ENCODE measurements at places on chromosomes 1 and 21.

- DNase-seq, result no peak
These were observed 4.7 kb upstream of the ITGB2 start for GRCh38 chr21:44925378-44925755.

GRCh38 chr1:95353194-95353593 is 119.2 kb downstream of the RWDD3 start:
- DNase-seq, result no peak

DNA sequence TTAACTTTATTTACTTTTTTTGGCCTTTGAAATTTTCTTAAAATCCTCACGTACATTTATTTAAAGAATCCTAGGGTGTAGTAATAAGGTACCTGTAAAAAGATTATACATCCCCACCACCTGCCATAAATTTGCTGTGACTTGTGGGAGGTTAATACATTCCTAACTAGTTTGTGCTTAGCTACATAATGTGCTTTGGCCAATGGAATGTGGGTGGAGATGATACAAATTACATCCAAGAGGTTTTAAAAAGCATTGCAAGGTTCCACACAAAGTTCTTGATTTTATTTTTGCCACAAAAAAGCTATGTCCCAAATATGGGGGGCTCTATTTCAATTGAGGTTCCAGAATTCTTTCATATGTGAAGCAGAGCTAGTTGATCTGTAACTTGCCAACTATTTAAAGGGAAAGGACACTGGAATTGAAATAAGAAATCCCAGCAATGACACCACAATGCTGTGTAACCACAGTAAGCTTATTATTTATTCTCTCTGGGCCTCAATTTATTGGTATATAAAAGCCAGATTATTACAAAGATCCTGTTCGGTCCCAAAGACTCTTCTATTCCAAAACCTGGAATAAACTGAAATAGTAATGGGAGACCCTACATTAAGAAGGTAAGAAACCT is 15.7 kb downstream of the ASPM start:
- DNase-seq, result no peak

- peak; percentile 88 for DNase-seq
These were observed at the start of gene TRAF3IP3 for GRCh38 chr1:209755926-209756614. TSS of gene TRAF3IP3 (plus strand) at chr1:209756053. CDS start at chr1:209760040, 3,987 bp downstream.

- DNase-seq, result no peak
These were observed 56.4 kb upstream of the SAMSN1 start for GRCh38 chr21:14602382-14602958.

DNA sequence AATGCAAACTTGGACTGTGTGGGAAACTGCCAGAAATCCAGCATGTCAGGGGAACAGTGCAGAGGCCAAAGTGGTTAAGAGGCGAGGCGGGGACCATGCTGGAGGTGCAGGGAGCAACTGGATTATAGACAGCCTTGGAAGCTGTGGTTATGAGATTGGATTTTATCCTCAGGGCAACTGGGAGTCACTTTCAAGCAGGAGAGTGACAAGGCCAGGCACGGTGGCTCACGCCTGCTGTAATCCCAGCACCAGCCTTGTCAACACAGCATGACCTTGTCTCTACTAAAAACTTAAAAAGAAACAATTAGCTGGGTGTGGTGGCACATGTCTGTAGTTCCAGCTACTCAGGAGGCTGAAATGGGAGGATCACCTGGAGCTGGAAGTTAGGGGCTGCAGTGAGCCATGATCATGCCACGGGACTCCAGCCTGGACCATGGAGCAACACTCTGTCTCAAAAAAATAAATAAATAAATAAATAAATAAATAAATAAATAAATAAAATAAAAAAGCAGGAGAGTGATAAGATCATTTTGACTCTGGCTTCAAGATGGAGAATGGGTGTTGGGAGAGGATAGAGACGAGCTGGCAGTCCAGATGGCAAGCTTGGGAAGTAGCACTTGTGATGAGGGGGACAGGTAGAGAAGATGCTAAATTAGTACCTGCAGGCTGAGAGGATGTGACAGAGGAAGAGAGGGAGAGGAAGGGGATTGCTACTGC is 3.5 kb downstream of the HAPLN2 start:
- no peak for DNase-seq

DNA sequence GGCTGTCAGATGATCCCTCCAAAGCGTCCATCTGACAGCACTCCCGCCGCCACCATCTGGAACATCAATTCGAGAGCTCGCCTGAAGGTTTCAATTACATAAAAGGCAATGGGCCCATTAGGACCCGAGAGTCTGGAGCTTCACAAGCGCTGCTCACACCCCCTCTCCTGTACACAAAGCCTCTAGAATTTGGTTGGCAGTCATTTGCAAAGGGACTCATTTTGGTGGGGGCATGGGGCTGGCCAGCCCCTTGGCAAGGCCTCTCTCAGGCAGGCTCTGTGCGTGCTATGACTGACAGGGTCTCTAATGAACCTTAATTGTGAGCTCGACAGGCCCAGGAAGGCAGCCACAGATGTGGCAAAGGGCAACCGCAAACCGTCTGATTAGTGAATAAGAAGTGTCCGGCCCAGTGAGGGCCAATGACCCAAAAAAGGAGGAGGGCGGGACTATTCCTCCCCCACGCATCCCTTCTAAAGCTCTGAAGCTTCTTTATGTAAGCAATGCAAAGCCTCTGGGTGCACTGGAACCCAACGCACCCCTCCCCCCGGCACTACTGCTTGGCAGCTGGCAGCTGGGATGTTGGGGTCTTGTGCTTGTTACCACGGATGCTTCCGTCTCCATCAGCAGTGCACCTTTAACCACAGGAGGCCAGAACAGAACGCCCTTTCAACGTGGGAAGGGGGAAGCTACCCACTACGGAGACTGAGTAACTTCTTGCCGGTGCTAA is 79.4 kb downstream of the CAPZB start:
- no peak for DNase-seq

DNA sequence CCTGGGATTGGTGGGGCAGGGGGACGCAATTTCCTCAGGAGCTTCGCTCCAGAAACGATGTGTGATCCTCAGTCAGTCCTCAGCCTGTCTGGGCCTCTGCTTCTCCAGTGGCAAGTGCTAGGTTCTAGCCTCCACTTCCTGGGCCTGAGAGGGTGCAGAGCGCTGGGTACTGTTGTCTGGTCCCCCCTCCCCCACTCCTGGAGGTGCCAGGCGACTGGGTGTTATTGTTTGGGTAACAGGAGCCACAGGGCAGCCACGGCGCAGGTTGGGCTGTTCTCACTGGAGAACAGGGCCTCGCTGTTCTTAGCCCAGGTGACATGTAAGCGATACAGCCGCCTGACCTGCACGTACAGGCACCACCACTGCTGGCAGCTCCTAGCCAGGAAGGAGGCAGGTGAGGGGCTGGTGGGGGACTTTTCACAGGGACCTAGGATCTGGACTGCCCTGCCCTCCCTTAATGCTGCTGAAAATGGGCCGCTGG is 2.1 kb downstream of the RPS6KA1 start:
- no peak for DNase-seq

DNA sequence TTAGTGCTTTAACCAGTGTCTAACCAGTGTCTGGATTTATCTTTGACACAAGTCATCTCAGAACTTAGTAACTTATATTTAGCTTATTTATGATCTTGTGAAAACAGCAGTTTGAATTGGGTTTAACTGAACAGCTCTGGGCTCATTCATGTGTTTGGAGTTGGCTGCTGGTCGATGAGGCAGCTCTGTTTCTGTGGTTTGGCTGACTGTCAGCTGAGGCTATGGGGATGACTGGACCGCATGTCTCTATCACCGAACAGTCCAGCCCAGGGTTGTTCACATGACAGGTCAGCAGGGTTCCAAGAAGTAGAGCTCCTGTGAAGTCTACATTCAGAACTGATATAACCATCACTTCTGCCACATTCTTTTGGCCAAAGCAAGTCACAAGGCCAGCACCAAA is 29.1 kb upstream of the C21orf91 start:
- DNase-seq, result no peak

DNA sequence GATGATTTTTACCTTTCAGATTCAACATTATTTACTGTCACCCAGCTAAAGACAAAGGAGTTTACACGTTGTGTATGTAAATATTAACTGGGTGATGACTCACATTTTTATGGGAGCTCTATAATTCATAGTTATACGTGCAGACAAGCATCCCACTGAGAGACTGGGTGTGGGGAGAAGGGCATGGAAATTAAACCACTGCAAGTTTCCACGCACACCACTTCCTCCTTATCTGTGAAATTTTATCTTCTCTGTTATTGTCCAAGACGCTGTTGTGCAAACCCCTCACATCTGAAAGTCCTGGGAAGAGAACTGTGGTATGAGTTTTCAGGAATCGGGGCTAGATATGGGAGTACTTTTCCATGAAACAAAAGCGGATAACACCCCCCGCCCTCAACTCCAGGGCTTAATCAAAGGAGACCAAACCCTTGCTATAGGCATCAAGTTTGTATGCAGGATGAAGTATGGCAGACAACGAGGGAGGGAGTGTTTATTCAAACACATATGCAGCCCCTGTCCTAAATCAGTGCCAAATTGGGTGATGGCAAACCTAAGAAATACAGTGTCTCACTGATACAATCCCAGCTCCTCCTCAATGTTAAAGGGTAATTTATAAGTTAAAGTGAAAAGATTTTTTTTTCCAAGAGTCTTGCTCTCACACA is 23.3 kb upstream of the DPT start:
- no peak for DNase-seq

DNA sequence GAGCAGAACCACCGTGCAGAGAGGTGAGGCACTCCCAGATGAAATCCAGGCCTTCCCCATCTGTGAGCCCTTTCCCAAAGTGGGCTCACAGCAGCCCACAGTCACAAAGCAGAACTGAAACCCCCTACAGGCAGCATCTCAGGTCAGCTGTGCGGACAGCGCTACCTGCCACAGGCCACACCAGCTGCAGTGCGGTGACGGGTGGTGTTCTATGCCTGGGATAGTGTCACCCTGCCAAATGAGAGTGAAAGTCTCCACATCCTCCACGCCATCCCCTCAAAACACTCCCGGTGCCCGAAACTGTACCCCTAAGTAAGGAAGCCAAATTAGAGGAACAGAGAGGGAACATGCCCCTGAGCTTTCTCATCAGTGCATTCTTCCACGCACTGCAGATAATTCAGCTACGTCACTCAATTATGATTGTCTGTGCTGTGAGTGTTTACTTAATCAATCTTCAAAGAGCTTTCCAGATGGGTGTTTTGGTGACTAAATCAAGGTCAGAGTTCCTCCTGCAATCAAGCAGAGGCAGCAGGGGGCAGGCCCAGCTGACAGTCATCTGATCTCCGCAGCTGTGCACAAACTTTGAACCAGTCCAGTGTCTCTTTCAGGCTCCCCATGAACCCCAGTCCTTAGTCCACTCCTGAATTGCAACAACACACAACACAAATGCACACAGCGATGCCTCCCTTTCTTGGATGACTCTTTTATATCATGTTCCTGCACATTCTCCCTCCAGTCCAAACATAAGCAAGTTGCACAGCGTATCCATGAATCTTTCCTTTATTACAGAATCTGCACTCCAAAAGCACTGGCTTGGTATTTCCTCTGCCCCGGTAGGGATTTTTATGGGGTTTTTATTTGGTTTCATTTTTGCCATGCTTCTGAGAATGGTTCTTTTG is 150.0 kb downstream of the TOMM20 start:
- DNase-seq, result peak; percentile 43

- DNase-seq, result no peak
These were observed 391.5 kb upstream of the ADGRL2 start for GRCh38 chr1:81409262-81409661.

DNA sequence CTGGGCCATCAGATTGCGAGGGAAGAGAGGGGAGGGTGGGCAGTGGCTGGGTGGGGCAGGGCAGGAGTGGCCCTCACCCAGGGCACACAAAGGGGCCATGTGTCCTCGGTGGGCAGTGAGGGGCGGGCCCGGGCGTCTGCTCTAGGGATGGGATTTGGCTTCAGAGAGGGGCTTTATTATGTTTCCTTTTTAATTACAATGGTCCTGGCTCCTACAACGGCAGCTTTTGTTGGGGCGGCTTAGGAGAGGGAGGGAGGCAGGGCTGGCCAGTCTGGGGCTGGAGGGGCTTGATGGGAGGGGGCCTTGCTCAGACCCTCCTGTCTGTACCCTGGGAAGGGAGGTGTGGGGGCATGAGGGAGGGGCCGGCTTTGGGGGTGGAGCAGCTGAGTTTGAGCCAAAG is 102.8 kb upstream of the WNT4 start:
- no peak for DNase-seq

- DNase-seq, result no peak
These were observed 101.9 kb downstream of the PLPP3 start for GRCh38 chr1:56477164-56478111.

- no peak for DNase-seq
These were observed 96.0 kb upstream of the TRABD2B start for GRCh38 chr1:48093147-48093546.

DNA sequence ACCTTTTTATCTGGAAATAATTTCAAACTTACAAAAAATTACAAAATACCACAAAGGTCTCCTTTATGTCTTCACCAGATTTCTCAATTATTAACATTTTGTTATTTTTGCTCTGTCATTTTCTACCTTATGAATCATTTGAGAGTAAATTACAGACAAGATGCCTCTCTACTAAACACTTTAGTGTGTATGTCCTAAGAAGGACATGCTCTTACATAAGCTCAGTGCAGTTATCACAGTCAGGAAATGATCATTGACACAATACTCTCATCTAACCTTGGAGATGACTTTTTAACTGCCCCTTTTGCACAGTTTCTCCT is 378.9 kb upstream of the RUNX1 start:
- DNase-seq, result no peak

DNA sequence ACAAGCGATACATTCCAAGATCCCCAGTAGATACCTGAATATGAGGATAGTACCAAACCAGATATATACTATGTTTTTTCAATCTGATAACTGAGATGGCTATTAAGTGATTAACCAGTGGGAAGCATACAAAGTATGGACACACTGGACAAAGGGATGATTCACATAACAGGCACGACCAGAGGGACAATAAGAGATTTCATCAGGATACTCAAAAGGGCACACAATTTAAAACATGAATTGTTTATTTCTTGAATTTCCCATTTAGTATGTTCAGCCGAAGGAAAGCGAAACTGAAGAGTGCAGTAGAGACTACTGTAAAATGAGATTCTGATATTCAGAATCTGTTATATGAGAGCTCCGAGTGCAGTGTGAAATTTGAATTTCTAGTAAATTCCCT is 10.6 kb downstream of the ZZZ3 start:
- no peak for DNase-seq

DNA sequence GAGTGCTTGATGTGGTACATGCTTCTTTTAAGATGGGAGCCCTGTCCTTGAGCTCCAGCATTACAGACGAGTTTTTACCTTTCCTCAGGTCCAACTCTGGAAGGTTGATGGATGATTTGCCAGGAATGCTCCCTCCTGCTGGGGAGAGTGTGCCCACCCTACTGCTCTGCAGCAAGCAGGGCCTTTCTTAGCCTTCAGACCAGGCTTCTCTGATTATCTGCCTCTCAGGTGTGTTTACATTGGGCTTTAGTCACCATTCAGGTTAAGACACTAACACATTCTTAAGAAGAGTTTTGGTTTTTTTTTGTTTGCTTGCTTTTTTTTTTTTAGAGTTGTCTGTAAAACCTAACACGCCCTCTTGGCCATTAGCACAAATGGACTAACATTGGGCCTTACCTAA is 301.8 kb downstream of the KCNT2 start:
- no peak for DNase-seq

Data from SIG-M5 (cell line).